ENCODE measurements at places on chromosomes 12 and 14.

- peak; percentile 91 for DNase-seq
These were observed 618 bp downstream of the RNF34 start for GRCh38 chr12:121400332-121401139.

GRCh38 chr12:114343585-114344302, 62.2 kb downstream of the TBX5 start:
- no peak for DNase-seq

DNA sequence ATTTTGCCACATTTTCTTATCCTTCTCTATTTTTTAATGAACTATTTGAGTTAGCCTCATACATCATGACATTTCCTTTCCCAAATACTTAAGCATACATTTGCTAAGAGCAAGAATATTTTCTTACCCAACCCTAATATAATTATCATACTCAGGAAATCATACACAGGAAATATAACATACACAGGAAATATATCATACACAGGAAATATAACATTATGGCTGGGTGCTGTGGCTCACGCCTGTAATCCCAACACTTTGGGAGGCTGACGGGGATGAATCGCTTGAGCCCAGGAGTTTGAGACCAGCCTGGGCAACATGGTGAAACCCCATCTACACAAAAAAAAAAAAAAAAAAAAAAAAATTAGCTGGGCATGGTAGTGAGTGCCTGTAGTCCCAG, 4.9 kb downstream of the NCKAP1L start:
- no peak for DNase-seq

- DNase-seq = no peak
These were observed 30.9 kb upstream of the STRN3 start for GRCh38 chr14:31057035-31057434.

DNA sequence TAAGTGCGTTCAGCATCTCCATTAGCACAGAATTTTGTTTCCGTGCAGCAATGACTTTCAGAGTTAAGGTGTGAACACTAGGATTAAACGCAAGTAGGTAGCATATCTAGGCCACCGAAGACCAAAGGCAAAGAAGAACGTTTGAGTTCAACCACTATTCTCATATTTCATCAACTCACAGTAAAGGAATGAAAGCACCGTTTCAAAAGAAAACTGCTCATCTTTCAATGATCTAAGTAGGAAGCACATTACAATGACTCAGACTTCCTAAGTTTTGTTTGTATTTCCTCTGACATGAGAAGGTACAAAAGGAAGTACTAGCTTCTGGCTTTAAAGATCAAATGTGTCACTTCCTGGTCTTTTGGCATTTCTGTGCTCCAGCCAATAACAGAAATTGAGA, 57.6 kb downstream of the ACADS start:
- DNase-seq = peak; percentile 83

DNA sequence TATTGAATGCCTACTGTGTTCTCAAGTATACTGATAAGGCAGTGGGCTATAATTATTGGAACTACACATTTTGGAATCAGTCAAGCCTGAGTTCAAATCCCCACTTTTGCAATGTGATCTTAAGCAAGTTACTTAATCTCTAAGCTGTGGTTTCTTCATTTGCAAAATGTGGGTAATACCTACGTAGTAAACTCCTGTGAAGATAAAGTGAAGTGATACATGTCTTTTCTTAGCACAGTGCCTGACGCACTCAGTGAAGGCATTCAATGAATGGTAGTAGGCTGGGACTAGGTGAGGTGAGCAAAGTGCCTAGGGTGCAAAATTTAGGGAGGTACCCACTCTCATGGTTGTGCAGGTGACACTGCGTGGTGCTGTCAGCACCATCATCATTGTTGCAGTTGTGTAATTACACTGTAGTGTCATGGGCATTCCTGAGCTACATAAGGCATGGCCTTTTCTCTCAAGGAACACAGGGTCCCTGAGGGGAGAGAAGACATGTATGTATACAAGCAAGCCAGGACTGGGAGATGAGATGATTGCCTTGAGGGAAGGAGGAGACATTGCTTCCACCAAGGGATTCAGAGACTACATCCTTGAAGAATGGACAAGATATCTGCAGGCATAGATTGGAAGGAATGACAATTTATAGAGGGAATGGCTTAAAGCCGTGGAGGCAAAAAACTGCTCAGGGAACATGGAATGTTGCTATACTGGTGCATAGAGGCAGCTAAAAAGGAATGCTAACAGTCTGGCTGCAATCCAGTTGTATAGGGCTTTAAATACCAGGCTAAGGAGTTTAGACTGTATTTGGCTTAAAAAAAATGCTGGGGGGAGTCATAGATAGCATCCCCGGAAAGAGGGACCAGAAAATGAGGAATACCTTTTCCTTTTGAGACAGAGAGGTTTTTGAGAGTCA, 129.2 kb upstream of the ARHGAP5 start:
- DNase-seq = no peak

- no peak for DNase-seq
These were observed 12.5 kb downstream of the SYT10 start for GRCh38 chr12:33427071-33427470.

DNA sequence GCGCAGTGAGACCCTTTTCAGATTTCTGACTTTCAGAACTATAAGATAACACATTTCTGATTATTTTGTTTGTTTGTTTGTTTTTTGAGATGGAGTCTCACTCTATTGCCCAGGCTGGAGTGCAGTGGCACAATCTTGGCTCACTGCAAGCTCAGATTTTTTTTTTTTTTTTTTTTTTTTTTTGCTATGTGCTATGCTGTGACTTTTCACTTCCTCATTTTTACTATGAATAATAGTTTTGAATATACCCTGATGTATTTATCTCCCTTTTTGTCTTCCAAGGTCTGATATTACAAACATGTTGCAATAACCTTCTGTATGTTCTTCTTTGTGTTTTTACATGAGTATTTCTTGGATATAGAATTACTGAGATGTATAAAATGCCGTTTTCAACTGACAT, 658.7 kb upstream of the SEL1L start:
- DNase-seq = no peak

DNA sequence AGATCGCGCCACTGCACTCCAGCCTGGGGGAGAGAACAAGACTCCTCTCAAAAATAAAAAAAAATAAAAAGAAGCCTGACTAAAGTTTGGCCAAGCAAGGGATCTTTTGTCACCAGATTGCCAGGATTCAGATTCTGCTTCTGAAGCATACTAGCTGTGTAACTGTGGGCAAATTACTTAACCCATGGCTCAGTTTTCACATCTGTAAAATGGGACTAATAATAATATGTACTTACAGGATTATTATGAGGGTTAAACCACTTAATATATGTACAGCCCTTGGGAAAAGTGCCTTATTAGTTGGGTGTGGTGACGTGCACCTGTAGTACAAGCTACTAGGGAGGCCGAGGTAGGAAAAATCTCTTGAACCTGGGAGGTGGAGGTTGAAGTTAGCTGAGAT, 21.7 kb upstream of the YAF2 start:
- no peak for DNase-seq

- no peak for DNase-seq
These were observed 252.3 kb downstream of the EFCAB11 start for GRCh38 chr14:89702073-89702875.

DNA sequence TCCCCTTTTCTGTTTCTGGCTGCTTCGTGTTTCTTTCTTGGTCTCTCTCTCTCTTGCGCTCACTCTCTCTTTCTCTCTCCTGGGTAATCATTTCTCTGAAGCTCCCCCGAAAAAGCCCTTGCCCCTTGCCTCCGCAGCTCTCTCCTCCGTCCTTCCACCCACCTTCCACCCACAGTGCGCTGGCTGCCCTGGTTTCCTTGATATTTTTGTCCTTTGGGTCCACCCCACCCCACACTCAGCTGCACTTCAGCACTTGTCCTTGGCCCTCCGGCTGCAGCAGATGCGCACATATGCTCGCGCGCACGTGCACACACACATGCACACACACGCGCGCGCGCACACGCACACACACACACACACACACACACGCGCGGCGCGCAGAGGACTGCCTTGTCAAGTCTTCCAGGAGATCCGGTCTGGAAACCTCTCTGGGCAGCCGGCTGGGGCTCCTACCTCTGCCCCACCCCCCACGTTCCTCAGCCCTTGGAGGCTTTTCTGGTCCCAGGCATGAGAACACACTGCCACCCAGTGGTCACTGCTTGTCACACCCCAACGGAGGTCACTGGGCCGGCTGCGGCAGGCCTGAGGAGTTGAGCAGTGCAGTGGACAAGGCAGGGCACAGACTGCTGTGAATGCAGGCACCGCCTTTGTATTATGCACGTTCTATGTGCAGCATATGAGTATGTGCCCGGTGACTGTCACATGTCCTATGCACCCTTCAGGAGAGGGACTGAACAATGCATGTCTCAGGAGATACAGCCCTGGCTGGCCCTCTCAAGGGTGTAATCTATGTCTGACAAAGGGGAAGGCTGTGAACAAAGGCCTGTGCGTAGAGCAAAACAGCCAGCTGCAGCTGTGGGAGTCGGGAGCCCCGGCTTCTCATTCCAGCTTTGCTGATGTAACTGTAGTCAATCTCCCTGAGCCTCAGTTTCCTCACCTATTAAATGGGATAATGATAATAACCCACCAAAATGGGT, 6.5 kb downstream of the LAG3 start:
- peak; percentile 92 for DNase-seq

DNA sequence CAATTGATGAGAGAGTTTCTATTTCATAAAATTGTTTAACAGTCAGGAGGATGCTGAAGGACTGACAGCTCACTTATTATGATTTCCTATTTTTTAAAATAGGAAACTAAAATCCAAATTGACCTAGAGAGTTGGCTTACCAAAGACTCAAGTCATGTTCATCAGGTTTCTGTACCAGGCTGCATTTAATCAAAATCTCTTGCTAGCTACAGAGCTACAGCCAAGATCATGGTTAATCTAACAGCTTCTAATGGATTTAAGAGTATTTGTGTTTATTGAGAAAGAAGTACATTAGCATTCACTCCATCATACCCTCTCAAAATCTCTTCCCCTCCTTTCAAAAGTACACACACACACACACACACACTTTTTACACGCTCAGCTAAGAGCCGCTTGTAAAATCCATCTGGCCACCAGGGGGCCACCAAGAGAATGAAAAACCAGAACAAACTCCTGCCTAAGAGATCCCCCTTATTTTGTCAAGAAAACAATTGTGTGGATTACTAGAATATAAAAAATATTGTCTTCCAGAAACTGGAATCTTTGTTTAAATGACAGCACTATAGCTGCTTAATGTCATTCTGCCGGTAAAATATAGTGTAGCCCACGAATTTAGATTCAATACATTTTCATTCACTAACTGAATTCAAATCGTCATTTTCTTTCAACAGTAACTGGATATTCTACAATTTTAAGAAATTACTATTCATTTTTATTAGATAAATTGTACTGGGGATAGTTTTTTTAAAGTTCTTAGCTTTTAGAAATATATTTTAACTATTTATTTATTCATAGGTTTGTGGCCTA, 334.0 kb downstream of the BTG1 start:
- peak; percentile 62 for DNase-seq

- DNase-seq = peak; percentile 95
These were observed 87.5 kb downstream of the DUSP16 start for GRCh38 chr12:12474931-12475795.

DNA sequence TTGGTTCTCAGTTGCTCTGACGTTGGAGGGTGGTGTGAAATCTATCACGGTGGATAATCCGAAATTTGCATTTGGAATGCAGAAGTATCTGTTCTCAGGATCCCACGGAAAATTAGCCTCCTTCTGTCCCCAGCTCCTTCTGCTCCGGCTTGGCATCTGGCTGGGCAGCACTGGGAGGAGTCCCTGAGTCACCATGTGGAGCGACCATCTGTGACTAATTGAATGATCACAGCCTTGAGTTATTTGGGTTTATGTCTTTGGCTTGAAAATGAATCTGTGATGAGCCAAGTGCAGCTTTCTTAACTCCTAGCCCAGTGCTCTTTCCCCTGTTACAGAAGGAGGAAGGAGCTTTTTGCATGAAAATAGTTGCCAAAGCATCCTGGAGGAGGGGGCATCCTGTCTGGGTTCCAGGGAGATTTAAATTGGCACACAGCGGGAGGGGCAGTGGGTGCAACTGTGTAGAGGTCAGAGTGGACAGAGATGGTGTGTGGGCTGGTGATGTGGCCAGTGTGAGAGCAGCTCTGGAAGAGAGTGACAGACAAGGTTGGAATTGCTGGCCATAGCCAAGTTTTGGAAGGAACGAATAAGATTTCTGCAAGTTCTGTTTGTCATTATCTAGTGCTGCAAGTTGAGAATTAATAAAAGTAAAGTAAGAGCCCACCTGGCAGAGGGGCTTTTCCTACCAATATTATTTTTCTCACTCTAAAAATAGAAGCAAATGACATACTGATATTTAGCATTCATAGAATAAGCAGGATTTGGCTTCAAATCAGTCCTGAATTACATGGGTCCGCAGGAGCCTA, 74.4 kb downstream of the SLC24A4 start:
- DNase-seq = no peak

- DNase-seq = no peak
These were observed 36.7 kb upstream of the EGLN3 start for GRCh38 chr14:33987565-33988080.

DNA sequence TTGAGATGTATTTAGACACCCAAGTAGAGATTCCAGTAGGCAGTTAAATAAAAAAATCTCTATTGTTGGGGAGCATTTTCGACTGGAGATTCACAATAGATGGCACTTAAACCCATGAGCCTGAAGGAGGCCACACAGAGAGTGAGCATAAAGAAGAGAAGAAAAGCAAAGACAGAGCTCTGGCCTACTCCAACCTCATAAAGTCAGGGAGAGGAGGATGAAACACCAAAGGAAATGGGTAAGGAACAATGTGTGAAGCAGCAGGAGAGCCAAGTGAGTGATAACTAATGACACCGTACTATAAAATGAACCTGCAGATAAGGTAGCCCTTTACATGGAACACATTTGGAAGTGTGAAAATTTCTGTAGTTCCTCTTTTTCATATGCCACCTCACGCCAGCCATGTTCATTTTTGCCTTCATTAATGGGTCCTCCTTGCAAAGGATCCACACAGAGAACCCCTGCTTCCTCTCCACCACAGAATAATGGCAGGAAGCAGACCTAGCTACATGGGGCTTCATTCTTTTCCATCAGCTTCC, 150.0 kb upstream of the SYT10 start:
- DNase-seq = no peak

DNA sequence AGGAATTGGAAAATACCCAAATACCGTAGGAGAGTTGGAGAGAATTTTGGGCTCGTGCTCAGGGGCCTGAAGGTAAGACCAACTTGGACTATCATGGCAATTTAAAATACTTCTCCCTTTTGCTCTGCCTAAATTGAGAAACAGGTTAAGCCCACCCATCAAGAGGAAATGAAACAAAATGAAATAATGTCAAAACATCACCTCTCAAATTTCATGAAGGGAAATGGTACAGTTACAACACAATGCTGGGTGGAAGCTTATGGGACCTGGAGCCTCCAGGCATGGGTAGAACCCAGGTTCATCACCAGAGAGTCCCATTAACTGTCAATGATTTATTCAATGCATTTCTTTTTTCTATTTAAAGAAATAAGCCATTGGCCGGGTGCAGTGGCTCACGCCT, 33.7 kb downstream of the FOS start:
- no peak for DNase-seq

- no peak for DNase-seq
These were observed 1.3 kb upstream of the ST8SIA1 start for GRCh38 chr12:22335794-22336166.

Measured in activated CD4-positive, alpha-beta T cell treated with anti-CD3 and anti-CD28 coated beads, Interleukin-2, amount 50 U/mL, for 16 hours (primary cell).